AG09319 (cell line): ENCODE measurements at places on chromosomes 12 and 14.

DNA sequence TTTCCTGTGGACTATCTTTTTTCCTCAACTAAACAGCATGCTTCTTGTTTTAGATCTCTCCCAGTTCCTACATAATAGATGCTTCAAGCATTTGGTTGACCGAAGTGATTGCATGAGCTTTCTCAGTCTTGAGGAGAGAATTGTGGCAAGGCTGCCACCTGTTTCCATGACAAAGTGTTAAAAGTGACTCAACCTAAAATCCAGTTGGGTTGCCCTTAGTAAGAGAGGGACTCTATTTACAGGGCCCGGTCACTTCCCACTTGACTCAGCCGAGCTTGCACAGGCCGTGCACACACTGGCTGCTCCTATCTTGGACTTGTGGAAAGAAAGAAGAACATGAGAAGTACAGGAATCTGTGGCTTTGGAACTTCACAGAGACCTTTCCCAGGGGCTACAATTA lies 2.1 kb upstream of the B4GALNT3 start:
- no peak for DNase-seq

- DNase-seq: no peak
Observed at GRCh38 chr14:45553981-45554380, 301.0 kb upstream of the MIS18BP1 start.

DNA sequence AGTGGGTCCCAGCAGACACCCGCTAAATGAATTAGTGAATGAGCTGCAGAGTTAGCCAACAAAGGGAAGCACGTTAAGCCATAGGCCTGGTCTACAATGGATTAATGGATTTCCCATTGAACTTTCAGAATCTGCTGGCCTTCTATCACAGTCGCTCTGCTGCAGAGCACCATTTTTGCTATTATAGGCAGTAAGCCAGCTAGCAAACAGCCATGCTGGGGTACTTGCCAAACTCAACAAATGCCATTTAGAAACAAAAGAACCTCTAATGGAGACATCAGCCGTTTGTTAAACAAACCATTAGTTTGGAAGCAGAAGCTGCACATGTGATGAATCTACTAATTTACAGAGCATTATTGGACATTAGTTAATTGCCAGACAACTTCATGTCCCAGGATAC lies 181.1 kb upstream of the STXBP6 start:
- DNase-seq: no peak

DNA sequence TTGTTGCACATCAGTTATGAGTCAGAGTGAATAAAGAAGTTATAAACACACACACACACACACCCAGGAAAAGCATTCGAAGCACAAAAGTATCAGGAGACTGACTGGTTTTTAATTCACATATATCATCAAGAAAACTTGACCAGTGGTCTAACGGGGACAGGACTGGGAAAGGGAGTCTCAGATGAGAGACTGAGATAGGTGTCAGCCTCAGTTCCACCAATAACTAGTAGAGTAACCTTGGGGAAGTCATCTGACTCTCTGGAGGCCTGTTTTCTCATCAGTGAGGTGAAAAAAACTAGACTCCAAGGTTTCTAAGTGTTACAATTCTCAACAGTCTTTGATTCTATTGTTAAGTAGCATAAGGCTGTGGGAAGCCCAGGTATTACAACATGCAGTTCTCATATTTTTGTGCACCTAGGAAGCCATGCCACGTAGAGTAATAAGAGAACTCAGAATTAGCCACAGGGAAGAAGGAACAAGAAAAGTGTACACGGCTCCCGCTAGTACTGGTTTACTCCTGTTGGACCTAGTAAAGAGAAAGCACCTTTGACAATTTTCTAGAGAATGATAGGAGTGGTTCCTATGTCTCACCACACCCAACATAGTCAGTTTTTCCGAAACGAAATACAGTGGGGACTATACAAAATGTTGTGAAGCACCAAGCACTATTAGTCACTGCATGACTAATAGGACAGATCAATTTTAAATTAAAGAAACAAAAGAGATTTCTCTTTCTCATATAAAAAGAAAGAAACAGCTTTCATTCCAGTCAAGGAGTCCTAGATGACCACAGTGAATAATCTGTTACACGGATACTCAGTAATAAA lies 5.0 kb downstream of the PPTC7 start:
- DNase-seq: peak; percentile 48

- no peak for DNase-seq
Observed at GRCh38 chr14:92380131-92380530, 57.2 kb downstream of the SLC24A4 start.

GRCh38 chr12:47808574-47809365 lies 10.9 kb downstream of the HDAC7 start:
- no peak for DNase-seq

DNA sequence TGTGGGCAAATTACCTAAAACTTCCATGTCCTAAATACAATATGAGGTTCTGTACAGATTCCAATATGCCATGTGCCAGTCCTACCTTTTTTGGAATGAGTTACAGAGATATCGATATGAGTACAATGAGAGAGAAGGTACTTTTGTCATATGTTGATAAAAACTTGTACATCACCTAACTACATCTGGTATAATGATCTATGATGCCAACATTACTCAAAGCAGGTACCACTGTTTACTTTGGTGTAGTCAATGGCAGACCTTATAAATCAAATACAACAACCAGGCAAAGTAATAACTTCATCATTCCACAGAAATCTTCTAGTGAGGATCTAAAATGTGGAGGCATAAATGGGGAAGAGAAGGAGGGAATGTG lies 12.7 kb downstream of the TEP1 start:
- no peak for DNase-seq

GRCh38 chr12:20211981-20212421 lies 156.3 kb upstream of the PDE3A start:
- peak; percentile 2 for DNase-seq

DNA sequence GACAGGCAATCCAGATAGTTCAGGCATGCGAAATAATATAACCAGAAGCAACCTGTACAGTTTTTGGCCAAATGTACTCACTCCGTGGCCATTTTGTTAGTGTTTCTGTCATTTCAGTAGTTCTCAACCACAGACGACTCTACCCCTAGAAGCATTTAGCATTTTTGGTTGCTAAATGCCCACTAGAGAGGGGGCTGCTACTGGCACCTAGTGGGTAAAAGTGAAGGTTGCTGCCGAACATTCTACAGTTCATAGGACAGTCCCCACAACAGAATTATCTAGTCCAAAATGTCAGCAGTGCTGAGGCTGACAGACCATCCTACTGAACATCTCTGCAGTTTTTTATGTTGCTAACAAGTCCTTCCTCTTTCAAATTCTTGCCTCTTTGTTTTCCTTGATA lies 107.4 kb downstream of the TSHR start:
- DNase-seq: no peak

- no peak for DNase-seq
Observed at GRCh38 chr12:3753544-3754284, 805 bp upstream of the CRACR2A start.

DNA sequence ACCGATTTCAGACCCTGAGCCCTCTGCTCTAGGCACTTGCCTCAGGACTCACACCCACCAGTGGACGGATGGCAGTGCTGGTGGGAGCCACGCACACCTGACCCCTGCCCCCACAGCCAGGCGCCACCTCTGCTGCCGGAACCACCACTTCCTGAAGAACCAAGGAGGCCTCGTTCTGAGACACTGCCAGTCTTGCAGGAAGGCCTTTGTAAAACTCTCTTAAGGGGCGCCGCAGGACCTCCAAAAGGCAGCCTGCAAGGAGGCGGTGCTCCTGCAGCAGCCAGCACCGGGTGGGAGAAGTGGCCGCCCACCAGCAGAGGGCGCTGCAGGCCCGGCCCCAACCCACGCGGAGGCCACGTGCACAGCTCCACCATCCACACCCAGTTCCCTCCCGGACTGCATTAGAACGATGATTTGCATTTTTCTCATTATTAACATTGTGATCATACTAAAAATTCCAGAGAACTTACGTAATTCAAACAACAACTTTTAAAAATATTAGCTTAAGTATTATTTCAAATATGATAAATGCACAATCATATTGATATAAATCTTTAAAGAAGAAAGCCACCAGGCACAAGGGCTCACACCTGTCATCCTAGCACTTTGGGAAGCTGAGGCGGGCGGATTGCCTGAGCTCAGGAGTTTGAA lies 12.8 kb downstream of the STX2 start:
- DNase-seq: no peak

DNA sequence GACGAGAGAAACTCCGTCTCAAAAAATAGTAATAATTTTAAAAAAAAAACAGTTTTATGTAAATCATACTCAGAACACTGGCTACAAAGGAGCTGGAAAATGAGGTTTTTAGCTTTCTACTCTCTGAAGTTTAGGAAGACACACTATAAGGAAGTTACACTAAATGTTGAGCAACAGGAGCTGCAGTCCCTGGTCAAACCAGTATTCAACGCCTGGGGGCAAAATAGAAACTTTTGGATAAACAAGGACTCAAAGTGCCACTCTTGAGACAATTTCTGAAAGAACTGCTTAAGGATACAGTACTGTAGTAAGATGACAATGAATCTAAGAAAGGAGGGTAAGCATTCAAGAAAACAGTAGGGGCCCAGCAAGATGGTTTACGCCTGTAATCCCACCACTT lies 29.3 kb downstream of the ACTR6 start:
- DNase-seq: no peak

GRCh38 chr14:28571636-28572035 lies 195.0 kb upstream of the FOXG1 start:
- DNase-seq: no peak

- no peak for DNase-seq
Observed at GRCh38 chr14:77157740-77158139, 16.1 kb upstream of the ZDHHC22 start.

DNA sequence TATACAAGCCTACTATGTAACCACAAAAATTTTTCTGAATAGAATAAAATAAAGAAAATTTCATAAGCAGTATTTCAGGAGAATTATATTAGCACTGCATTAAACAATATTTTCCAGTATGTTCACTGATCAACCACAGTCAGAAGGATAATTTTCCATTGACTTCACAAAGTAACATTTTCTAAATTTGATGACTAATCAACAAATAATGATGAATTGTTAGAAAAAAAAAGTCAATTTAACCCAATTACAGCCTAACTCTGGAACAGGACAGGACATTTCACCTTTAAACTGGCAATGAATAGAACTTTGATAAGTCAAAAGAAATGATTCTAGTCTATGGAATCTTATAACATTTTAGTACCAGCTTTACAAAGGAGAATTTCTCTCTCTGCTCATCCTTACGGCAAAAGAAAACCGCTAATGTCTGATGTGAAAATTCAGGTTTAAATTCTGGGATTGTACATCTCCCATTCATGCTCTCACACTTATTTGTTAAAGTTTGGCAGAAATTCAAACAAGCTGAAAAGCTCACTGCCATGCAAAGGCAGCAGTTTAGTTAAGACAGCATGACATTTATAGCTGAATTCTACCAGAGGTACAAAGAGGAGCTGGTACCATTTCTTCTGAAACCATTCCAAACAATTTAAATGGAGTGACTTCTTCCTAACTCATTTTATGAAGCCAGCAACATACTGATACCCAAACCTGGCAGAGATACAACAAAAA lies 84.5 kb downstream of the MDGA2 start:
- no peak for DNase-seq

DNA sequence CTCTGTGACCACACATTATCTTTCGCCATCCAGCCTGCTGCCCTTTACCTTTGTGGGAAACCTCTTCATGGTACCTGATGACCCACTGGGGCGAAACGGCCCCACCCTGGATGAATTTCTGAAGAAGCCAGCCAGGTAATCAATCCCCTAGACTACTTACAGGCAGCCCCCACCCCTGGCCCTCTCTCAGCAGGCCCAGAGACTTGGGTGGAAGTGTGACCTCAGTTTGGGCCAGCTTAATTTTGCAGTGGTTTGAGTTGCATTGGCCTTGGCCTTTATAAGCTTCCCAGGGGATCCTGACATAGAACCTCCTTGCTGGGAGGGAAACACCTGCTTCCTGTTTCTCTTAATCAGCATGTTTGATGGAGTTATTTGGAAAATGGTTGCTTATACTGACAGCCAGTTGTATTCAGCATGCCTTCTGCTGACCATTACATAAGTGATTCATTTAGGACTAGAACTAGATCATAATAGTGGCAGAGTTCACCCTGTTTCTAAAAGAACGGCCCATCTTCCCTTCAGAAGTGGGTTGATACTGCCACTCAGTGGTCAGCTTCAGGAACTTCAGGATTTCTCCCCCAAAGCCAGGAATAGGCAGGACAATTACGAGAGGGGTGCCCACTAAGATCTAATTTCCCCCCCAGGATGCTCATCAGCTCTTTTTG lies 6.1 kb downstream of the SDR39U1 start:
- no peak for DNase-seq

DNA sequence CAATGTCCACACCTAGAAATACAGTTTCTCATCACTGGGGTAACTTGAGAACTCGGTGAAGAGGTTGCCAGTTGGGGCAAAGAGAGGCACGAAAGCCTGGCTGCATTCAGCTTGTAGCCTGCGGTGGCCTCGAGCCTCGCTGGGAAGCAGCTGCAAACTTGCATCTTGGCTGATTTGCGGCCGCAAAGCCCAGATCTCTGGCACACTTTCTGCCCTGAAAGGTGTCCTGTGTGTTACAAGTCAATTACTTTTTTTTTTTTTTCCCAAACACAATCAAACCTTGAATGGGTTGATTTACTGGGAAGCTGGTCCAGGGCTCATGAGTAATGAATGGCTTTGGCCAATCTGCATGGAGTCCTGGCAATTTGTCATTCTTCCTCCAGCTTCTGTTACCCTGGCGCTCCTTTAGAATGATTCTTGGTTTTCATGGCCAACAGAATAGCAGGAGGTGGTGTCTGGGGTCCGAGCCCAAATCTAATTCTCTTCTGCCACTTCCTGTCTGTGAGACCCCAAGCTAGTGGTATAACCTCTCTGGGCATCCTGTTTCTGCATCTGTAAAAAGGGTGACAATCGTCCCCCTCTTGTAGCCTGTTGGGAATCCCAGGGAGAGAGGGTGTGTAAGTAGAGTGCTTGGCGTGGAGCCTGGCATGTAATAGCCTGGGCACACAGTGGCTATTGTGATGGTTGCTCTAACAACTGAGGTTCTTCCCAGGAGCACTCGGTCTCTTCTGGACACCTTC lies 6.7 kb downstream of the BCL7A start:
- DNase-seq: no peak

DNA sequence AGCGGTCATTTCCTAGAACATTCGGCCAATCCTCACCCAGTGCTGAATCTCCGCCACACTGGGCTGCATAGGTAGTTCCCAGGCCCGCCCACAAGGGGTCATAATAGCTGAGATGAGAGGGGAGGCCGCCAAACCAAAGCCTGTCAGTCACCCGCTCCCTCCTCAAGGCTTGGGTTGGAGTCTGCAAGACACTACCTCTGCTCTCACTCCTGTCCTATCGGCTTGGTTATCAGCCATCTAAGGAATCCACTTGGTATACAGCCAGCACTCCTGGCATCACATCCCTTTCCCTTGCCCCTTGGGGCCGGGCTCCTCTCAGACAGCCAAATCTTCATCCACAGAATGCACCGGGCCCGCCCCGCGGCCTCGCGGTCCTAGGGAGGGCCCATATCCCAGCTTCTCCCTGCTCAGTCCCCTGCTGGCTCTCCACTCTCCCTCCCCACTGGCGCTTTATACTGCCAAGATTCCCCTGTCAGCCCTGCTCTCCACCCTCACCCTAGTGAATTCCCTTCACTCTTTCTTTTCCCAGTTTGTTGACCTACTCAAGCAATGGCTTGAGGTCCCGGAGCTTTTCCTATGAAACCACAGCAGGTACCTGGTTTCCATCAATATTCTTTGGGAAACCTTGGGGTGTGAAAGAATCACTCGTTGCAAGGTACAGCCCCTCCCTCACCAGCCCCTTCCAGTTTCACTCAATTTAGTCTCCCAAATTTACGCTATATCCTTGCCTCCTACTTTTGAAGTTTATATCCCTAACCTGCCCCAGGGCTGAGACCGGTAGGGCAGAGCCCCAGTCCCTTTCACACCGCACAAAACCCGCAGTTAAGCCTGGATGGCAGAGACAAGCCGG lies 1.4 kb downstream of the IFFO1 start:
- no peak for DNase-seq

GRCh38 chr14:51225751-51226150 lies 14.3 kb upstream of the TMX1 start:
- DNase-seq: peak; percentile 27
